ENCODE measurements at places on chromosomes 1 and 21.

DNA sequence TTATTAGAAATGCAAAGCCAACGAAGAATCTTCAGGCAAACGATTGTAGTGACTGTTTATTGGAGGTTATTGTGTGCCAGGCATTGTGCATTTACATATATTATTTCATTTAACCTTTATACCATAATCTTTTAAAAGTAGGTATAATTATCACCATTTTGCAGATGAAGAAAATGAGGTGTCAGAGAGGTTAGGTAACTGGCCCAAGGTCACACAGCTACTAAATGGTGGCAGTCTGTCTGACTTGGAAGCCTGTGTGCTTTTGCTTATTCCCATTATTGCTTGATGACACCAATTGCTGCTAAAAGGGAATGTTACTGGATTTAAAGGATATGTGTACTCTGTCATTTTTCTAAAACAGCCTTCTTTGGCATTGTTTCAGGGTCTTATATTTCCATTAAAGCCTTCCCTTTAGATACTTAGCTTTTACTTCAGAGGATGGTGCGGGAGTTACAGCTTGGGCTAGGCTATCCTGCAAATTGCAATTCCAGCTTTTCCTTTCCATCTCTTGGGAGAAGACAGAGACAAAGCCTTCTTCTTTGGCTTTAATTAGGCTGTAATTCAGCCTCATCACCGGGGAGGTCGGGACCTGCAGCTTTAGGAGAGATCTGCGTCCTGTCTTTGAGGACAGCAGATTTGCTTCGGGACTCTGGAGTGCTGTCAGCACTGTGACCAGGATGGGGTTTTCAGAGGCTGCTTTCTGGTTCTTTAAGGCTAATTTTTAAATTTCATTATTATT is 37.4 kb upstream of the ERRFI1 start:
- DNase-seq: no peak

- DNase-seq: no peak
Measured at GRCh38 chr1:74584185-74584584, 71.8 kb upstream of the LRRC53 start.

DNA sequence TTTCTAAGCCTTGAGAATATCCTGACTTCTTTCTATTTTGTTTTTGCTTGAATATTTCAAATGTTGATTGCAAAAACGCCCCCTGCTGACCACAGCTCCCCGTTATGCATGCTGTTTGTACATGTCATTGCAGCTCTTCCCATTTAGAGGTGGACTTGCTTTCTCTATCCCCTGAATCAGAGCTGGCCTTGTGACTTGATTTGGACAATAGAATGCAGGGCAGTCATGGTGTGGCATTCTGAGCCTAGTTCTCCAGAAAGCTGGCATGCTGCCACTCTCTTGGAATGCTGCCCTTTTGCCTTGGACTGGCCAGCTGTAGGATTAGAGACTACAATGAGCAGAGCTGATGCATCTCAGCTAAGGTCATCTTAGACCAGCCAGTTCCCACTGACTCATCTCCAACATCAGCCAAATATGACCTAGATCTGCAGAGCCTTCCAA is 1561.5 kb downstream of the MRPL39 start:
- DNase-seq: no peak

GRCh38 chr1:205567716-205568115 is 63.2 kb downstream of the CDK18 start:
- no peak for DNase-seq

DNA sequence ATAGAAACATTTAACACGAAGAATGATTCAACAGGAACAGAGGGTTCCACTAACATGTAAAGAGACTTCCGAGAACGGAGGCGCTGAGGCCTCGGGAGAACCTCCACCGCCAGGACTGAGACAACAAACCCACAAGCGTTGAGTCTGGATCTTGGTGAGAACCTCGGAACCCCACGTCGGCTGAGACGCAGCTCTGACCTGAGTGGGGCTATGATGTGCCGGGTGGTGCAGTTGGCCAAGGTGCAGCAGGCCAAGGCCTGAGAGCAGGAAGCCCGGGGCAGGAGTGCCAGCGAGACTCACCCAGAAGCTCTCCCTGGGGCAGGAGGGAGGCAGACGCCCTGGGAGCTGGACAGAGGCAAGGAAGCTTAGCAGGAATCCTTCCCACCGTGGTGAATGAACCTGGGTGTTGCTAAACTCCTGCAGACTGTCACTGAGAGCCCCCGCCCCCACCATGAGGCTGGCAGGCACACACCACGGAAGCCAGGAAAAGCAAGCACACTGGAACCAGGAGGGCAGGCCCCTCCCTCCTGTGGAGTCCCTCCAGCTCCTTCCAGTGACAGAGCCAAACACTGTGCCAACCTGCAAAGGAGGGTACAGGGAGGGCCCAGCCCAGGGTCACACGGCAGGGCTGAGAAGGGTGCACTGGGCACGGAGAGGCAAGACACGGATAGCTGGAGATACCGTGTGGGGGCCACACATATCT is 34.8 kb downstream of the WDR4 start:
- DNase-seq: no peak

DNA sequence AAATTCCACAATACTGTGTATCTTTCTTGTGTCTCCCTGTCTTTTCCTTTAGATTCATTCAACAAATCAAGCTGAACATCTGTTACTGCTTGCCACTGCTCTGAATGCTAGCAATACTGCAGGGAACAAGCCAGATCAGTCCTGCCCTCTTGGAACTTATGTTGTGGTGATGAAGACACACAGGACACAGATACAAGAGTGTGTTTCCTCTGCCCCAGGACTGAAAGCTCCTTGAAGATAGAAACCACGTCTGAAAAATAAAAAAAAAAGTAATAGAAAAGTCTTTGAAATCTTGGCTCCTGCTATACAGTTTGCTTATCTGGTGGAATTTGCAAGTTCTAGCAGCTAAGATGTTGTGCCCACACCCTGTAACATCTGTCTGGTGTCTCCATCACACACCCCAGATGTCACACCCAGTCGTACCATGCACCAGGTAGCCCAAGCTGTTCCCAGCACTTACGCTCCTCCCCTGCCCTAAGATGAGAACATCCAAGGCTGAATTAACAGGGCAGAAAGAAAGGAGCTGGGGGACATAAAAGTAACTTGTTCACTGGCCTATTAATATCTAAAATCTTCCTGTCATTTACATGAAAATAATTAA is 80.2 kb upstream of the GALNT2 start:
- no peak for DNase-seq

GRCh38 chr21:40117236-40117635 is 250.0 kb downstream of the PCP4 start:
- no peak for DNase-seq

Measured in D721Med (cell line).